ENCODE measurements at places on chromosomes 2 and 18.

GRCh38 chr2:237661799-237662328 lies 34.5 kb downstream of the LRRFIP1 start:
- DNase-seq: no peak

DNA sequence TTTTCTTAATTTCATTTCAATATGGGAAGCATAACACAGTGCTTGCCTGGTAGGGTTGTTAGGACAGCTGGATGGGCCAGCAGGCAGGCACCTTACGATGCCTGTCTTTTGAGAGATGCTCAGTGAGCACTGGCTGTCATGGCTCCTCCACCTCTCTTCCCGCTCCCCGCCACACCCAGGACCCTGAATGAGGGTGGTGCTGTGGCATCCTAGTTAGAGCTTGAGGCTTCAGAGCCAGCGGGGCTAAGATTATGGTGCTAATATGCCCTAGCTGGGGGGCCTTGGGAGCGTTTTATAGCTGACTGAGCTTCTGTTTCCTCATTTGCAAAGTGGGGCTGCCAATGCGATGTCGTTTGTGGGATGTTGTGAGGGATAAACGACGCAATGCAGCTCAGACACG lies 37.7 kb downstream of the ASB1 start:
- DNase-seq: no peak

- DNase-seq: no peak
Observed at GRCh38 chr2:179769323-179769722, 92.1 kb downstream of the ZNF385B start.

GRCh38 chr2:46818819-46819218 lies 96.8 kb downstream of the MCFD2 start:
- no peak for DNase-seq

DNA sequence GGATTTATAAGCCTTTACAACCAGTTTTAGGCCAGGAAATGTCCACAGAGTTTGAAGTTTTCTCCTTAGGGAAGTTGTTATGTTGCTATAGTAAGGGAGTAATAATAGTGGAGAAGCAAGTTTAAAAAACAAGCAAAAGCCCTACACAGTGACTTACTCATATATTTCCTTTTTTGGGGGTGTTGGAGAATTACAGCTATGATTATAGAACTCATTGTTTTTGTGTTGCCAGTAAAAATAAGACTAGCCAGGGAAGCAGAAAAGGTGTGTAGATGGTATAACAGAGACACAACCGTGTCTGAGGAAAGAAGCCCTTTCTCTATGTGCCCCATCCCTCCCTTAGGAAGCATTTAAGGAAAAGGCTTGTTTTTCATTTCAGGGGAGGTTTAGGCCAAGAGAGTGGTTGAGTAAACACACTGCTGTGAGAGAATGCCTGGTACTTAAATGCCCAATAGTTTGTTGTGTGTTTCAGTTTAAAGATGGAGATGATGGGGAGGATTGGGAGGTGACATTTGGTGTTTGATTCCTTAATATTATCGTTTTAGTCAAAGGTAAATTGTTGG lies 2.3 kb downstream of the VAPA start:
- DNase-seq: no peak

GRCh38 chr2:73610111-73610510 lies 32.1 kb downstream of the NAT8 start:
- no peak for DNase-seq

- DNase-seq: no peak
Observed at GRCh38 chr2:219327719-219328118, 4.8 kb downstream of the RESP18 start.

DNA sequence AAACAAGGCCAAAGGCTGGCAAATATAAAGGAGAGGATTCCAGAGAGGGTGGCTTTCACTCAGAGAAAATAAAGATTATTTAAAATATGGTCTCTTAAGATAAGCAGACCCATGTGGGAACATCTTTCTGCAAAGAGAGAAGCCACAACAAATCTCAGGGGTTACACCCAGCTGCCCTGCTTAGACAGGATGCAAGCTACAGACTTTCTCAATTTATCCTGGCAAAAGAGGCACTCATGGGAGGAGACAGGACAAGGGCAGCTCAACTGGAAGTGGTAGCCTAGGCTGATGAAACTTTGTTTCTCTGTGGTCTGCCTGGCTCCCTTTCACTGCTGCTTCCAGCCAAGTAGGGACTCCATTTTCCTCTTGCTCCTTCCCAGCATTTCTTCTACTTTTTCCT lies 25.9 kb upstream of the SULT1C4 start:
- DNase-seq: no peak

- DNase-seq: no peak
Observed at GRCh38 chr2:164960159-164960558, 4.8 kb upstream of the SLC38A11 start.

GRCh38 chr18:66571845-66572244 lies 32.0 kb downstream of the CDH19 start:
- no peak for DNase-seq

DNA sequence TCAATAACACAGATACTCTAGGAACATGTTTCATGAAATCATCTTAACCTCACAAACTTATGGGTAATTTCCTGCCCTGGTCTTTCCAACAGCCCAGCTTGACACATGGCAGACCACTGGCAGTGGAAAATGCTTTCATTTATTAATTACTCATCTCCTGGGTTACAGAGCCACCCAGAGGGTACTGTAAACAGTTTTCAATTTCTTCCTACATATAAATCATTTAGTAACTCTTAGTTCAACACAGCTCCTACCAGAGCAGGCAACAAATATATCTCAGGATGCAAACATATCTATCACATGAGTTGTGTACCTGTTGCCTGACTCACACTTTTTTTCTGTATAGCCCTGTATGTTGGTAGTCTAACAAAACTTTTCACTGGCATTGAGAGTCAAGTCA lies 99.2 kb upstream of the VRK2 start:
- no peak for DNase-seq

GRCh38 chr18:45326505-45326904 lies 288.8 kb upstream of the SLC14A2 start:
- no peak for DNase-seq

GRCh38 chr2:203279288-203279687 lies 40.5 kb downstream of the CYP20A1 start:
- no peak for DNase-seq

DNA sequence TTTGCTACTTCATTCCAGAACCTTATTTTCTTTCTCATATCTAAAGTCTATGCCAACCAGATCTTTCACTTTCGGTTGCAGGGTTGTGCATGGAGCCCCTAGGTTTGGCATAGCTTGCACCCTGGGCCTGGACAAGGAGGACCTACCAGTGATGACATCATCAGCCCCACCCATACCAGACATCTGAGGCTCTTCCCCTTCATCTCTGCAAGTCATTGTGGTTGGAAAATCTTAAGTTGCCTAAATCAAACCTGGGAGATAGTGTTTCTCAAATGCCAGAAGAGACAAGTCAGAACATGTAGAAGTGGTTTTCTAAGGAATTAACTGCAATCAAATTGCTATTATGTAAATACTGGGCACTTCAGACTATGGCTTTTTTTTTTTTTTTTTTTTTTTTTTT lies 363.3 kb downstream of the ZNF516 start:
- DNase-seq: no peak

DNA sequence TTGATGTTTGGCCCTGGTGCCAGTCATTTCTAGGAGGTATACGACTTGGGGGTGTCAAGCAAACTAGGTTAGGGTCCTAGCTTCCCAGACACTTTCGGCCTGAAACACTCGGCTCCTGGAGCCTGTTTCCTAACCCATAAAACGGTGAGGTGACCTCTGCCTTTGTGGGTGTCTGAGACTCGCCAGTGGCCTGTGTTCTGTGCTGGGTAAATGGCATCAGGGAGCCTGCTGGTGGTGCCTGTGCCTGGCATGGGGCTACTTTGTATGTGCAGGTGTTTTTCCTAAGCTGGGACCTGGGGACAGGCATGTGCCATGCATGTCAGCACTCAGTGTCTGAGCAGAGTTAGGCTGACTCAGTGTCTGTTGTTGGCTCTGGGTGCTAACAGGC lies 139.2 kb downstream of the GLI2 start:
- no peak for DNase-seq
